Astrocyte of the hippocampus (primary cell): ENCODE measurements at places on chromosomes 7 and 10.

DNA sequence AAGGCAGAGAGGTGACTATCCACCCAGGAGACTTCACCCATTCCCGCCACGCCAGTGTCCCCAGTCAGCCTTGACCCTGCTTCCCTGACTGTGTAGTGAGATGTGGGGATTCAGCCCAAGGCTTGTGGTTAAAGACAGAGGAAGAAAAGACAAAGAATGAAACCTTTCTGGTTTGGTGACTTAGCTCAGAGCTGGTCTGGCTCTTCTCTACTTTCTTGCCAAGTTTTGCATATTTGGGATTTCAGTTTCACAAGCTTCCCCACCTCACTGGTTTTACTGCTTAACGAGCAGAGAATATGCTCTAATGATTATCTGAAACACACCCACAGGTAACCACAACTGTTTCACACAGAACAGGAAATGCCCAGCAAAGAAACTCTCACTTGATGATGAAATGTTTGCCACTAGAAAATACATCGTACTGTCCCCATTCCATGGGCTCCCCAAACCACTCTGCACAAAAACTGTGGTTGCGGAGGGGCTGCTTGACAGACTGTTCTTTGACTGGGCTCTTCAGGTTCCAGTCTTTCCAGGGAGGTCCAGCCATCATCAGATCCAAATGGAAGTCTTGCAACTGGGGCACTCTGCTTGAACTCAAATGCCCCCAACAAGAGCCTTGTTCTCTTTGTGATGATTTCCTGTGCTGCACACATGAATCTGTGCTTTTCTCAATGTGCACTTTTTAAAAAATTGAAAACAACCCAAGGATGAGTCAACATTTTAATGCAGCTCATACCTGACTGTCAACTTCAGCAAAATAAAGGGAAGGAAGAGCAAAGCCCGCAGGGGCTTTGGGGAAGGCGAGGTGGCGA, 95.5 kb downstream of the CTBP2 start:
- peak; percentile 90 for DNase-seq

DNA sequence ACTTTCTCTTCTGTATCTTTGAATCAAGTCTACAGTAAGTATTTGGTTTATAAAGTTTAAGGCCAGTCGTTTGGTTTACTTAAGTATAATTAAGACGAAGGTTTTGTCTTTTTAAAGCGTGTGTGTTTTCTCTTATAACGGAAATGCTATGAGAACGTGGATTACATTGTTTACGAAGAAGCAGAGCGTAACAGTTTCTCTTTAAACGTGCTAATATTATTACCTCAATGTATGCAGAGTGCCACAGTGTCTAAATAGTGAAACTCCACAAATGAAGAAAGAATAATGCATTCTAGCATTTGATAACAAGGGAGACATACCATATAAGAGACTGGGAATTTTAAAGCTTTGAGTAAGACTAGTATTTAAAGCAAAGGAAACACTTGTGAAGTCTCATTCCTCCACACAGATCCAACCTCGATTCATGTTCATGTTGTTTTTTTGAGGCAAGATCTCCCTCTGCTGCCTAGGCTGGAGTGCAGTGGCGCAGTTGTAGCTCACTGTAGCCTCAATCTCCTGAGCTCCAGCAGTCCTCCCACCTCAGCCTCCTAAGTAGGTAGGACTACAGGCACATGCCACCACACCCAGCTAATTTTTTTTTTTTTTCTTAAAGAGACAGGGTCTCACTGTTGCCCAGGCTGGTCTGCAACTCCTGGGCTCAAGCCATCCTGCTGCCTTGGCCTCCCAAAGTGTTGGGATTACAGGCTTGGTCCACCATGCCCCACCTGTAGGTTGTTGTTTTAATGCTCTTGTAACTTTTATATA, 75.1 kb downstream of the ANKRD61 start:
- peak; percentile 49 for DNase-seq

DNA sequence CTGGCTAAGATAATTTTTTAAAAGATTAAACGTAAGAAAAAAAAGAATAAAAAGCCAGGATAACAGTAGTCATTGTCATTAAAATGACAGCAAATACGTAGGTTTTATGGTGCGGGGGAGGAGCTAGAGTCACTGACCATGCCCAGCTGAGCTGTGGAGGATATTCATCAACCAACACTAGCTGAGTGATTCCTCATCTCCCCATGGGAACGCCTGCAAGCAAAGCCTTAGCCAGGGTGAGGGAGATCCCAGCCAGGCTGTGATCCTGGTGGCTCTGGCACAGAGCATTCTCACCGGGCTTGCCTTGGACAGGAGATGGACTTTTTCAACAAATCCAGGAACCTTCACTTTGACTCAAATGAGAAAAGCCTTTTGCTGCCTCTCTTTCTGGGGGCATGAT, 94.2 kb downstream of the HIP1 start:
- no peak for DNase-seq

DNA sequence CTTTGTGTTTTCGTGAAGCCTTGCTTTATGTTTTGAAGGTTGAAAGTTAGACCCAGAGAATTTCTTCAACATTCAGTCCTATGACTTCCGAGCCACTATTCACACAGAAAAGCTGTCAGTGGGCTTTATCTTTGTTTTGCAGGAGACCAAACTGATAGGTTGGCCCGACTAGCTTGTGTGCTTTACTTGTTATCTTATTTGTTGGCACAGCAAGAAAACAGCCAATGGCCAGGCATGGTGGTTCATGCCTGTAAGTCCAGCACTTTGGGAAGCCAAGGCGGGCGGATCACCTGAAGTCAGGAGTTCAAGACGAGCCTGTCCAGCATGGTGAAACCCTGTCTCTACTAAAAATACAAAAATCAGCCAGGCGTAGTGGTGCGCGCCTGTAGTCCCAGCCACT, 16.0 kb upstream of the GDI2 start:
- no peak for DNase-seq

- no peak for DNase-seq
Measured at GRCh38 chr10:95810198-95810976, 54.4 kb downstream of the ENTPD1 start.

DNA sequence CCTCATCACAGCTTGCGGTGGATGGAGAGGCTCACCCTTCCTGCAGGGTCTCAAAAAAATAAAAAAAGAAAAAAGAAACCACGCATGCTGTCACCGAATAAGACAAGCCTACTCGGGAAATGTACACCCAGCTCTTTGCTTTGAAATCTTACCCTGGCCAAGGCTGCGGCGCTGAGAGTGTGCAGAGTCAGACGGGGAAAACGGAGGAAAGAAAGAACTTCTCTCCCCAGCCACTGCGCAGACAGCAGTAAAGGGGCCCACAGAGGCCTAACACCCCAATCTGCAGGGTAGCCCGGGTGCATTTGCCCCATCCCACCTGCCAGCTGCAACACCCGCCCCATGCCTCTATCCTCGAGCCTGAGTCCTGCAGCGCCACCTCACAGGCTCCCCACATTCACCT, 14.8 kb downstream of the SLIT1 start:
- DNase-seq = no peak

DNA sequence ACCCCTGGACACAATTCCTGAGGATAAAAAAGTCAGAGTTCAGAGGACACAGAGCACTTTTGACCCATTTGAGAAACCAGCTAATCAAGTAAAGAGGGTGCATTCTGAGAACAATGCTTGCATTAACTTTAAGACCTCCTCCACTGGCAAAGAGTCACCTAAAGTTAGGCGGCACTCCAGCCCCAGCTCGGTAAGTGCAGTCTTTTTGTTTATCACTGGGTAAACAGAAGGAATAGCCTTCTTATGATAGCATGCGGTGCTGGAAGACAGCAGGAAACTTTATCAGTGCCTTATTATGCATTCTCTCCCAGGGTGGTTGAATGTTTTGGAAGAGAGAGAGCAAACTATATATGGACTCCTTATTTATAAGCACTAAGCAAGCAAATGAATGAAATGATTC, 130.5 kb downstream of the CDK14 start:
- DNase-seq = peak; percentile 37

- DNase-seq = no peak
Measured at GRCh38 chr7:95323410-95324129, 762 bp downstream of the PON1 start.

GRCh38 chr10:113562069-113562468, 9.2 kb downstream of the HABP2 start:
- no peak for DNase-seq

GRCh38 chr10:63267414-63268148, 134.5 kb downstream of the NRBF2 start:
- DNase-seq = peak; percentile 80

DNA sequence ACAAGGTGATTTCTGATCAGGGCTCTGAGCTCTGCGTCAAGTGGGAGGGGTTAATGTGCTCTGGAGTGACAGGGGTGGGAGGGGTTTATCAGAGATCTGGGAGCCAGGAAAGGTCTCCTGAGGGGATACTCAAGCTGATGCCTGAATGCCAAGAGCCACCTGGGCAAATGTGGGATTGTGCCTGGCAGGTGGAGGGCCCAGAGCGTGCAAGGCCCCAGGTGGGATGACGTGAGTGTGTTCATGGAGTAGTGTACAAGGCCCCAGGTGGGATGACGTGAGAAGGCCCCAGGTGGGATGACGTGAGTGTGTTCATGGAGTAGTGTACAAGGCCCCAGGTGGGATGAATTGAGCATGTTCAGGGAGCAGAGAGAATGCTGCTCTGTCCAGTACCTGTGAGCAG, 610.3 kb downstream of the PTPRN2 start:
- no peak for DNase-seq

GRCh38 chr10:69884686-69885085, 83.0 kb downstream of the COL13A1 start:
- DNase-seq = no peak

GRCh38 chr10:73644015-73644743, 2.9 kb upstream of the MYOZ1 start:
- peak; percentile 81 for DNase-seq

DNA sequence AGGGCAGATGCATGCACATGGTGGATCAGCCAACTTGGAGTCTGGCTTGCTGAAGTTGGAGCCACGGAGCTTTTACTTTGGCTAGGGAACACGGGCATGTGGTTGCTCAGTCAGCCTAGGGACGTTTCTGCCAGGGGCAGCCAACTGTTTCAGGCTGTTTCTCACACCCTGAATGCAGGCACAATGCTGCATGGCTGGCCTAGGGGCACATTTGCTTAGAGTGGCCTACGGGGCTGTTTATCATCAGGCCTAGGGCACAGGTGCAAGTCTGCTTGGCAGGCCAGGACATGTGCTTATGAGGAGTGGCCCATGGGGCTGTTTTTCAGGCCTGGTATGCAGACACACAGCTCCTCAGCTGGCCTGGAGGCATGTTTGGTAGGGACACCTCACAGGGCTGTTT, 107.4 kb downstream of the GSAP start:
- no peak for DNase-seq

- no peak for DNase-seq
Measured at GRCh38 chr10:27815261-27815660, 69.6 kb upstream of the MKX start.

DNA sequence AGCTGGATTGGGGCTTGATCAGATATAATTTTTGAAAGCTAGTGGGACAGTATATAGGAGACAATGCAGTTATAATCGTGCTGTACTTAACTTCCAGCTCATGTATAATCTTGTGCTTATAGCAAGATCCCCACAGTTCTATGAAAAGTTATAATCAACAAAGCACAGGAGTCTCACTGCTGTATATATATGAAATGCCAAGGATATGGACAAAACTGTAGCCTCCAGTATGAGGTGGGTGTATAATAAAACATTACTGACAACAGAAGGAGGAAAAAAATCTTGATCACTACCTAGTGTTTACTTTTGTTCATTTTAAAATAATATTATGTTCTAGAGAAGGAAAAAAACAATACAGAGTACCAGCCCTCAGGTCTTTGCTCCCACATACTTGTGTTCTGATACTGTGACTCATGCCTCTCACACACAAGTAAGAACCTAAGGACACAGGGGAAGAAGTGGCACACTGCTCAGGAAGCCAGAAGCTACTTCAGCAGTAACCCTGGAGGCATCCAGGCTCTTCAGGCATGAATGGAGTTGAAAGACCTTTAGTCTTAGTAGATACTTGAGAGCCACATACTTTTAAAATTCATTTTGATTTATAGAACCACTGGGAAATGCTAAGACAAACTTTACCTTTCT, 265.7 kb upstream of the IMMP2L start:
- peak; percentile 70 for DNase-seq

DNA sequence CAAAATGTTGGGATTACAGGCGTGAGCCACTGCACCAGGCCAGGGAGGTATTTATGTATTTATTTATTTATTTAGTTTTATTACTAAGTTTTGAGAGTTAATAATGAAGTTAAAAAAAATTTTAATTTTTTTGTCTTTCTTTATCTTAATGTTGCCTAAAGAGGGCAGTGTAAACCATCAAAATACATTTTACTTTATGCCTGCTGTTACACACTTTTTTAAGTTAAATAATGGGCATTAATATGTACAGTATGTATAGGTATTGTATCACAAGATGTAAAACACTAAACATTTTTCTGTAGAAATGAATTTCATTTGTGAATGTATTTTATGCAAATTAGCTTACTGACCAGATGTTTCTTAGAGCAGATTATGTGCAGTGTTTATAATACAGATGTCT, 129.4 kb downstream of the AASS start:
- no peak for DNase-seq

DNA sequence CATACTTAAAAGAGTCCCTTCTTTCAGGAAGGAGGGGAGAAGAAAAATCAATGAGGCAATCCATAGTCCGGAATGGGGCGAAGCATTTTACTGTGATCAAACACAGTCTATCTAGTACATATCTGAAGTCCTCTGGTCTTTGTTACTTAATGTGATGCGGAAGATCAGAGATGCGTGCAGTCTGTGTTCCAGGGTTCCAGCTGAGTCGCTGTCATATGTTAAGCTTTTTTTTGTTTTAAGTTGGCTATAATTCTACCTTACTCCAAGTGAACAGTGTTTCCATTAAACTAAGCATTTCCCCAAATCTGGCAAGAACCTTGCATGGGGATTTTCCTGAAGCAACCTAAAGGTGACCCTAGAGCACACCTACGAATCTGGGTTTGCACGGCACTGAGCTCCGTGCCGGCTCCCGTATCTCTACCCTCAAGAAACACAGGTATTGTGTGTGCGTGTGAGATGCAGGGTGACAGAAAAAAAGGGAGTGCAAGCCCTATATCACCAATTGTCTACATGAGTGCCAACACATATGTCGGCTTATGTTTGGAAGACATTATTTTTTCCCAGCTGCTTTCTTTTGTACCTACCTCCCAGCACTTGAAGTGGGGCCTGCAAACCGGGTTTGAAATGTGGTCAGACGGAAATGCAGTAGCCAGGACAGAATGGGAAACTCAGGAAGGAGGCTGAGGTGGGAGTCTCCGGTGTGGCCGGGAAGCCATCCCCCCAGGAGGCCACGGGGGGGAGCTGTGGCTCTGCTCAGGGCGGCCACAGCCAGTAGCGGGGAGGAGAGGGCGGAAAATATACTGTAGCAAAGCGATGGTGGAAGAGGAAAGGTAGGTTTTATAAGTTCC, 435.8 kb upstream of the MGMT start:
- peak; percentile 72 for DNase-seq

GRCh38 chr7:158828133-158829020, 932 bp downstream of the ESYT2 start:
- DNase-seq = peak; percentile 71

DNA sequence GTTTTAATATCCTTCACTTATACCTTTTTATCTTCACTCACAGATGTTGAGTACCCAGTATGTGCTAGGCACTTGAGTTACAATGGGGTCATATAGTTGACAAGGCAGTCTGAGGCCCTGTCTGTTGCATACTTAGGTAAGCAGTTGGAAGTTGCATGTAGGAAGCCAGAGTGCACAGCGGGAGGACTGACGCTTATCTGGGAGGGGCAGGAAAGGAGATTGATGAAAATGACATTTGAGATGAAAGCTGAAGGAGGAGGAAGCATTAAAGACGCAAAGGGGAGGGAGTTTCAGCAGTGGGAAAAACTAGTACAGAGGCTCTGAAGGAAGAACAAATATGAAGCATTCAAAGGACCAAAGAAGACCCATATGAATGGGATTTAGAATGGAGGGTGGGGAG, 266.2 kb downstream of the HTR7 start:
- DNase-seq = no peak
